ENCODE measurements at places on chromosomes 7 and 10.

GRCh38 chr7:107700570-107700969 lies 39.9 kb downstream of the SLC26A4 start:
- DNase-seq: no peak

DNA sequence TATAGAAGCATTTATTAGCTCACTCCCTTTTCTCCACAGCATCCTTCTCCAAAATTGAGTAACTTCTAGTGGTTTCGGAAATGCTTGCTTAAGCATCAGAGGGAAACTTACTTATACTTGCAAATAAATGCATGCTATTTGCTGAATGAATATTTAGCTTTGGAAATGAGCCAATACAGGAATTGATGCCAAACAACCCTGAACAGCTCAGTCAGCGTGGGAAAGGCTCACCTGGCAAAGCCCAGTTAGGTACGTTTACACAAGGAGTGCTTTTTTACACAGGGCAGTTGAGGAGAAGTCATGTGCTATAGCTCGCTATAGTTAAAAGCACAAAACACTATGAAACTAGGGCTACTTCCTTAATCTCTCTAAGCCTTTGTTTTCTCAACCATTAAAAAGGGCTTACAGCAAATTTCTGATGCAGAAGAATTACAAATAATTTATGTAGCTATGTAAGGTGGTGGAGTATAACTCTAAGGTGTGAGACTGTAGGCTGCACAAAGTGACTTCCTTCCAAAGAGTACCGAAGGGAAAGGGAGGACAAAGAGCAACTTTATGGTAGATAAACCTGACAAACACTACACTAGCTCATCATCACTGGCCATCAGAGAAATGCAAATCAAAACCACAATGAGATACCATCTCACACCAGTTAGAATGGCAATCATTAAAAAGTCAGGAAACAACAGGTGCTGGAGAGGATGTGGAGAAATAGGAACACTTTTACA lies 498.2 kb downstream of the PHTF2 start:
- no peak for DNase-seq

DNA sequence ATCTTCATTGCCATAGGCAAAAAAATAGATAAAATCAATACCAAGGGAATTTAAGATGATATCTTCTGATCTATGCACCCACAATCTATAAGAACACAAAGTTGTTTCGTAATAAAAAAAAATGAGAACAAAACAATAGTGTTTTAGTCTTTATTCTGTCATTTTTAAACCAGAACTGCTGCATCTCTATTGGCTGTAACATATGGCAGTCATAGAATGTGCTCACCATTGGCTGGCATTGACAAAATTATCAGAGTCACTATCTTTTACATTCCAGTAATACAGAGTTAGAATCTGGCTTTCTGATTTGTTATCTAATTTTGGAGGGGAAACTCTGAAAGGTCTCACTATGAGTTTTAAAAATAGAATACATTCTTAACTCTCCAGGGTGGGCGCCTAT lies 138.6 kb upstream of the CCDC6 start:
- DNase-seq: no peak

DNA sequence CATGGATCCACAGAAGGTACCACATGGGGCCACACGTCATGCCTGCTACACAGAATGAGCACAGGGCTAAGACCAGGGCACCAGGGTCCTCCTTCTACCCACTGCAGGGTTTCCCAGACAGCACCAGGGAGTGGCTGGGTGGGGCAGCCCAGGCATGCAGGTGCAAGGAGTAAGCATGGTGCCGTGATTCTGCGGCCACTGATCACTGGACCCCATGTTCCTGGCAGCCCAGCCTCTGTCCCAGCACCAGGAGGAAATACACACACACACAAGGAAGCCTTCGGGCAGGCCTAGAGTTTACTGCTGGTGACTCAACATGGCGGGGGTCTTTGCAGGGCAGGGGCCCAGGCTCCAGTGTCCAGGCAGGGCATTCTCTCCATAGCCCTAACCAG lies 13.9 kb downstream of the ATP6V1F start:
- DNase-seq: no peak

GRCh38 chr7:94374721-94375566 lies 19.8 kb upstream of the COL1A2 start:
- no peak for DNase-seq

DNA sequence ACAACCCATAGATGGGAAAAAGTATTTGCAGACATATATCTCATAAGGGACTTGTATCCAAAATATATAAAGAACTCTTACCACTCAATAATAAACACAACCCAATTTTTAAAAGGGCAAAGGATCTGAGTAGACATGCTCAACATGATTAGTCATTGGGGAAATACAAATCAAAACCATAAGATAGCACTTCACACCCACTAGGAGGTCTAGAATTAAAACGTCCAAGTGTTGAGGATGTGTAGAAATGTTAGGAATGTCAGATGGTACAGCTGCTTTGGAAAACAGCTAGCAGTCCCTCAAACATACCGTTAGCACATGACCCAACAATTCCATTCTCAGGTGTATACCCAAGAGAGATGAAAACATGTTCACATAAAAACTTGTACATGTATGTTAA lies 8.3 kb downstream of the PSTK start:
- DNase-seq: no peak

- no peak for DNase-seq
Measured at GRCh38 chr10:4902571-4903011, 60.6 kb upstream of the AKR1C1 start.

- peak; percentile 36 for DNase-seq
Measured at GRCh38 chr7:95476904-95477594, 8.7 kb upstream of the ASB4 start.

DNA sequence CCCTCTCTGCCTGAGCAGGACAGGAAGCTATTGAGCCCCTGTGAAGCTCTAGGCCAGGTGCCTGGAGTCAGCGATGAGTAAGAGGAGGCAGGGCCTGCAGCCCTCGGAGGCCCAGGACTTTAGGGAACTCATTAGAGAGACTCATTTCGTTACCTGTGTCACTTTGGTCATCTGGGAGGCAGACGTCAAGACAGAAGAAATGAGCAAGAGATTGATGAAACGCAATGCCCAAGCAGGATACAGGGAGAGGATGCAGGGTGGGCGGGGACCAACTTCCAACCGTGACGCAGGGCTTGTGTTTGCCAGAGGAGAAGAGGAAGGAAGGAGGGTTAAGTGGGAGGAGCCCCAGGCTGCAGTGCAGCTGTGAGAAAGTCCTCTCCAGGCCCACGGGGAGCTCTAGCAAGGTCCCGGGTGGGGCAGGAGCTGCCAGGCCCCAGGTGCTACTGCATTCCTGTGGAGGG lies 26.4 kb upstream of the GNA12 start:
- DNase-seq: no peak

DNA sequence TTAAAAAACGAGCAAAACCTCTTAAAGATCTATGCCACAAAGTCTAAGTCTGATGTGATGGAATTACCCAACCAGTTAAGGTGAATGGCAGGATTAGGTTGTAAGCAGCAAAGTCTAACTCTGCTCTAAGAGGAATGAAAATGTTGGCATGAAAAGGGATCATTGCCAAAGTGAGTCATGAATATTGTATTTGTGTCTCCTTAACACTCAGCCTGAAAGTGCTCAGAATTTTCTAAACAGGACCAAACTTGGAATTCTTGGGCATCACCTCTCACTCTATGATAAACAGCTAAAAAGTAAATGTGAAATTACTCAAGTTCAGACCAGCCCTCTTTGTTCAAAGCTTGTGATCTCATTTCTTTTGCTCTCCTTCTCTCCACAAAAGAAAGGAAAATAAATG lies 27.0 kb downstream of the PPP1R3A start:
- DNase-seq: no peak

DNA sequence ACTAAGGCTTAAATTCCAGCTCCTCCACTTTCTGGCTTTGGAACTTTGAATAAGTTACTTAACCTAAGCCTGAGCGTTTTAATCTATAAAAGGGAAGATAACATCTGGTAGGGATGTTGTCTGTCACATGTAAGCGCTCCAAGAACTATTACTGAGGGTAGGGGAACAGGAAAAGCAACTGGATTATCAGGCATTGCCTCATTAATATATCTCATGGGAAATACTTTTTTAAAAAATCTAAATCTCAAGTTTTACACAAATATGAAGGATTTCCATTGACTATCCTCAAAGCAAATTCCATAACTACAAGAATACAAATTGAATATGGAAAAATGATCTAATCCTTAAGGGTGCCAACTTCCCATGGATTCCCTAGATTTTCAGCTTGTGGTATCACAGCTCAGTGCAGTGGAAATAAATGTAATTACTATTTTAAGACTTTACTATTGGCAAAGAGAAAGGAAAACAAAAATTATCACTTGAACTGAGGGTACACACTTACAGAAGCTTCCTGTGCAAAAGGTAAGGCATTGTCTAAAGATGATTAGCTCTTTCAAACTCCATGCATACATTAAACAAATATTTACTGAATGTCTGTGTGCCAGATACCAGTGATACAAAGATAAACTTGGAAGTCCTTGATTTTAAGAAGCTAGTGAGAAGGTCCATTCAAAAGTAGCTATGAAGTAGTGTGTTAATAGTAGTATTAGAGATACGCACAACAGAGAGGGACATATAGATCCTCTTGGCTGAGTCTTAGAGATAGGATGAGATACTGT lies 38.4 kb downstream of the NT5C2 start:
- DNase-seq: no peak

DNA sequence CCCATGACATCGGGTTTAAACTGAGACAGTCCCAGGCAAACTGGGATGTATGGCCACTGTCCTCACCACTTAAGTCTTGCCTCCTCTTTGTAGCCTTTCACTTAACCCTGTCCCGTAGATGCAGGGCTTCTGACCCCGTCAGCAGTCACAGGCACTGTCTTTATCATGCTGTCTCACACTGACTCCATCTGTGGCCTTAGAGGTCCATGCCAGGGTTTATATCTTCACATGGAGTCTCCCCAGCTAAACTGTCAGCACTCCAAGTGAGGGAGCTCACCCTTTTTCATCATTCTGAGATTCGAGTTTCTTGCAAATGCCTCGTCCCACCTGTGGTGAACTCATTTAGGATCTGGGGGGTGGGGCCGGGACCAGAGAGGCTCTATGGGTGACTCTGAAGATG lies 2.8 kb downstream of the FKBP6 start:
- DNase-seq: no peak

DNA sequence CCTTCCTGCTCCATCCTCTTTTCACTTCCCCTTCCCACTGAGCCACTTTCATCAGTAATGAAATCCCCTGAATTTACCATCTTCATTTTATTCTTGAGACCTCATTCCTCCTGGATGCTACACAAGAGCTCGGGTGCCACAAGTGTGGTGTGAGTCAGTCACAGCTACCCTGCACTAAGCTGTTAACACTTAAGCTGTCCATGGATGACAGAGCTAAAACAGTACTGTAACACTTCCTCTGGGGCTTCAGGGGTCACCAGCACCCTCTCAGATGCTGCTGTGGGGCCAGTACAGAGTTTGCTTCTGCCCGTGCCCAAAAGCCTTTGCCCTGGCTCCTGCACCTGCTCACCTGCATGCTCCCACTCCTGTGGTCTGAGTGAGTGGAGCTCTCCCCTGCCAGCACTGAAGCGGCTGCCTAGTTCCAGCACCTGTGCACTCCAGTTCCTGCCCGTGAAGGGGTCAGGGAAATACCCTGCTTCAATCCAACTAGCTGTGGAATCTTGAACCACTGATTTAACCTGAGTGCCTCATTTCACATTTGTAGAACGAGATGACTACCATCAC lies 71.9 kb downstream of the POT1 start:
- DNase-seq: no peak

DNA sequence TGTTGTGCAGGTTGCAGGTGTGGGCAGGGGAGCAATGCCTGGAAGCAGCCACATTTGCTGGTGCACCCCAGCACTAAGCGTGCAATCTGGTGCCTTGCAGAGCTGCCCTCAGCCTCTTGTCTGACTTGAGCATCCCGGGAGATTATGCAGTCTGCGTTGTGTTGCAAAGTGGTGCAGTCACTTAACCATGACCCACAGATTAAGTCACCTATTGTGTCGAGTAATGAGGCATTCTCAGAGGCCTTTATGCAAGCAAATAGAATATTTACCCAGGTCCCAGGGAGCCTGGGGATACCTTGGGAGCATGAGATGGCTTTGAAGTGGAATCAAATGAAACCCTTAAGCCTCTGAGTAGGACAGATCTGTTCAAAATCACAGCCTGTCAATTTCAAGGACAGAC lies 529.0 kb downstream of the TYW1 start:
- DNase-seq: no peak

DNA sequence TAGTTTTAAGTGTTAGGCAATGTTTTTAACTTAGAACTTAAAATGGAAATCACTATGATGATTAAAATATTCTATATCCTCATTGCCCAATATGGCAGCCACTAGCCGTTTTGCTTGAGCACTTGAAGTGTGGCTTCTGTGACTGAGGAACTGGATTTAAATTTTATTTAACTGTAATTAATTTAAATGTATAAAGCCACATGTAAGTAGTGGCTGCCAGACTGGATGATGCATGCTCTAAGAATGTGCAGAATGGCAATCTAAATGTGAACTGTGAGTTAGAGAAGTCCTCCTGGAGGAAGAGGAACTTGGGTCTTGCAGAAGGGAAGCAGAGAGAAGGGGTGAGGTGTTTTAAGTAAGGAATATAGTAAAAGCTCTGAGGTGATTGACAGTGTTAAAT lies 451.4 kb downstream of the SUGCT start:
- no peak for DNase-seq

DNA sequence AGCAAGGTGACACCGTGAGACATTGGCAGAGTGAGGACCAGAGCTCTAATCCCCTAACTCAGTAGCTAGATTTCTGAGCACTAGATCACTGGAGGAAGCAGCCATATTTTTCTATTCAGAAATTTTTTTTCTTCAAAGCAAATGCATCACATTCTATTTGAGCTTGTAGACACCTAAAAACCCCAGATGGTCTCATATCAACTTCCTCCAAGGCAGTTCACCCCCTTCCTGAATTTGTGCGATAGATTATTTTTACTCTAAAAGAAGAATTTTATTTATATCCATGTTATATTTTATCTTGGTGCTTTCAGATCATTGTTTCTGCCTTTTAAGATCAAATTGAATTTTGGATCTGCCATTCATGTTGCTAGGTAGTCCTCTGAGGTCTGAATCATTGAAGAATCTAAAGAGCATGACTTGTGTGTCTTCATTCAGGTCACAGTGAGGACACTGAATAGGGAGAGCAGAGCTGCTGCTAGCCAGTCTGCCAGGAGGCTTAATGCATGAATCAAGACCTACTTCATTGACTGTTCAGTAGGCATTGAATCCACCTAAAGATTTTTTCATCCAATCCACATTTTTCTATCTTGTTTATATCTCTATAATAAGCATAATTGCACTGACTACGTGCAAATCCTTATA lies 92.9 kb upstream of the LRRTM3 start:
- no peak for DNase-seq

- DNase-seq: no peak
Measured at GRCh38 chr10:74881253-74881884, 55.0 kb downstream of the KAT6B start.

- no peak for DNase-seq
Measured at GRCh38 chr10:49133706-49134248, at the start of gene FAM170B. Gene FAM170B (minus strand): TSS chr10:49134021. CDS start chr10:49133918, 103 bp downstream.

GRCh38 chr7:12320987-12321647 lies 82.5 kb downstream of the VWDE start:
- no peak for DNase-seq

GRCh38 chr7:55794527-55794926 lies 68.0 kb downstream of the SEPTIN14 start:
- DNase-seq: no peak

Measured in activated CD4-positive, alpha-beta T cell treated with anti-CD3 and anti-CD28 coated beads for 24 hours (primary cell).